Large intestine (tissue), 12 donors: ENCODE measurements at places on chromosomes 4 and X. TPM values are rescaled to one million over a fixed set of nuclear protein-coding genes. Genes with fewer than 3 reads are reported as not detected.
A peak's percentile ranks its signal among the peaks of the same experiment; 100 is the strongest.

WDR17 gene
- polyA plus RNA-seq: 3.2 TPM

DNA sequence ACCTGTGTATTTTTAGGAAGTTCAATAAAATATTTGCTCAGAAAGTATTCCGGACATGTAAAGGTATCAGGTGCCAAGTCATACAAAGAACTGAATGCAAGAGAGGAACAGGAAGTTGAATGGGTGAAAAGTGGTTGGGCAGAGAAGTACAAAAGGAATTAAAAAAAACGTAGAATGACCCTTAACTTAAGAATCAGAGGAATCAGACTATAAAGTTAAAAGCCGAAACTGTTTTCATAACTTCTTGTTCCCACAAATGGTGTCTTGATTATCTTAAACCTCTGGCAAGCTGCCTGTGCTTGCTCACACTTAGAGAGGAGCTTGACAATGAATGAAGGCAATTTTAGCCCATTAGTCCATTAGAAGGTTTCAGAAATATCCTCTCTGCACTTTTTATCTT is 81.6 kb upstream of the HHIP start:
- H3K36me3 ChIP-seq: no peaks in the 10 kb centered on the region
- H3K27me3 ChIP-seq: no peaks in the 10 kb centered on the region
- no peak for DNase-seq
- no peak overlapping the region for H3K27ac ChIP-seq
- no peaks in the 10 kb centered on the region for H3K4me1 ChIP-seq

GRCh38 chr4:40280586-40280985 is 54.5 kb upstream of the CHRNA9 start:
- H3K4me1 ChIP-seq: no peaks in the 10 kb centered on the region
- DNase-seq: no peak
- H3K27me3 ChIP-seq: no peaks in the 10 kb centered on the region
- H3K4me3 ChIP-seq: no peak overlapping the region
- H3K27ac ChIP-seq: no peak overlapping the region

NPY1R gene
- 4.4 TPM for polyA plus RNA-seq

- H3K4me3 ChIP-seq: no peak overlapping the region
- DNase-seq: no peak
- no peak overlapping the region for H3K27ac ChIP-seq
These were observed 1.2 kb upstream of the NEUROG2 start for GRCh38 chr4:112517067-112517634.

GRCh38 chr4:37793562-37793961 is 32.9 kb upstream of the PGM2 start:
- no peaks in the 10 kb centered on the region for H3K27me3 ChIP-seq
- H3K4me1 ChIP-seq: no peaks in the 10 kb centered on the region
- H3K4me3 ChIP-seq: no peak overlapping the region

- H3K27ac ChIP-seq: peak overlapping the region; percentile 54
- H3K4me3 ChIP-seq: no peak overlapping the region
- no peaks in the 10 kb centered on the region for H3K27me3 ChIP-seq
- peaks cover 23% of the 10 kb centered on the region for H3K4me1 ChIP-seq
- H3K36me3 ChIP-seq: no peaks in the 10 kb centered on the region
- peak; percentile 73 for DNase-seq
These were observed 34.3 kb downstream of the IRF2 start for GRCh38 chr4:184439856-184440594.

DGAT2L6 gene
- polyA plus RNA-seq: not detected

DNA sequence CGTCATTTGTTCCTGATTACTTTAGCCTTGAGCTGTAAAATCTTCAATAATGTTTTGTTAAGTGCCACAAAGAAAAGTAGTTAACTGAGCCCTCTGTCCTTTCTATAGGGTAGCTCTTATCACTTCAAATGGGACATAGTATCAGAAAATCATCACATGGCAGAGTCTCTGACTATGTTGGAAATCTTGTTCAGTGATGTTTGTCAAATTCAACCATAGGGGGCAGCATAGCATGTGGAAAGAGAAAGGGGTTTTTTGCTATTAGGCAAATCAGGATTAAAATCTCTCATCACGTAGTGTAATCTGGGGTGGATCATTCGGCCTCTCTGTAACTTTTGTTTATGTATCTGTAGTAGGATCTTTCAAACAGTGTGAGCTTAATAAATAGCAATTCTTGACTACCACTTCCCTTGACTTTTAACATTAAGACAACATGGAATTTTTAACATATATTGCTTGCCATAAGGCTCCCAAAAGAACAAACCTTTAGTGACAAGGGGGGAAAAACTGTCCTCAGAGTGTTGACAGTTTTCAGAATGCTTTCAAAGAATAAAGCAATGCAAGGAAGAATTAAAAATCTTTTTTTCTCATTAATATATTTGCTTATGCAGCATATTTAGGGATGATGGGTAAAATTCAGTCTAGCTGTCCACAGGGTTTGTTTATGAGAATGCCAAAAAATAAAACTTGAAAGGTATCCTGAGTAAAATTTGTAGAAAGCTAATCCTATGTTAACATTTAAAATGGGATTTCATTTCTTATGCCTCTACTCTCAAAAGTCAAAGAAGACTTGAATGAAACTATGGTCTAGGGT is 127.2 kb downstream of the FBXW7 start:
- no peaks in the 10 kb centered on the region for H3K4me1 ChIP-seq
- DNase-seq: no peak
- no peak overlapping the region for H3K4me3 ChIP-seq
- H3K36me3 ChIP-seq: peaks cover 4% of the 10 kb centered on the region
- no peaks in the 10 kb centered on the region for H3K27me3 ChIP-seq

RHOXF2B gene
- 0.07 TPM for polyA plus RNA-seq

- DNase-seq: no peak
- no peaks in the 10 kb centered on the region for H3K27me3 ChIP-seq
- H3K4me1 ChIP-seq: no peaks in the 10 kb centered on the region
- H3K27ac ChIP-seq: no peak overlapping the region
These were observed 558.3 kb upstream of the GRIA3 start for GRCh38 chrX:122625821-122626220.

DNA sequence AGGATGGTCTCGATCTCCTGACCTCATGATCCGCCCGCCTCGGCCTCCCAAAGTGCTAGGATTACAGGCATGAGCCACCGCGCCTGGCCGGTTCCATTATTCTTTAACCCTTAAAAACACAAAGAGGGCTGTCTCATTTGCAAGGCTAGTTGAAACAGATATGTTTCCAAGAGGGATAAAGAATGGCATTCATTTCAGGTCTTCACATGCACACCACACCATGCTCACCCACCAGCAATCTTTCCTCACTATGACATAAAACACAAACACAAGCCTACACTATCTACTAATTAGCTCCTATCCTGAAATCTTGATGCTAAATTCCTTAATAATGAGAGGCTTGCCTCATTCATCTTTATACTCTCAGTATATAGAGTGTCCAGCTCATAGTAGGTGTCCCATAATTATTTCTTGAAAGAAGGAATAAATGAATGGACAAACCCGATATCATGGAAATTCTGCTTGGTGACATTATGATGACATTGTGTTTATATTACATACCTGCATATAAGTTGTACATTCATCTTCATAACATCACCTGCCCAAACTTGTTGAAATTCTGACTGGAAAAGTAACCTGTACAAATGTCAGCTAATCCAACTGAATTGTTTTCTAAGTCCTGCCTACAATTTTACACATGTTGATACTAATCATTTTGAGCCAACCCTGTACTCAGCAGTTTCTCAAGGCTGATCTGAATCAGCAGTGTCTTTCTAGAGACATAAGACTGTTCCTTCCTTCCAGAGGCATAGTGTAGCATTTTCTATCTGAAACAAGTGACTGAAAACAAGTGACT is 408.5 kb downstream of the KLHL13 start:
- H3K36me3 ChIP-seq: no peaks in the 10 kb centered on the region
- H3K27ac ChIP-seq: no peak overlapping the region
- DNase-seq: no peak
- H3K4me3 ChIP-seq: no peak overlapping the region
- H3K4me1 ChIP-seq: peaks cover 3% of the 10 kb centered on the region

ODAM gene
- polyA plus RNA-seq: 2.5 TPM

GRCh38 chrX:42900947-42901346 is 123.0 kb upstream of the PPP1R2C start:
- H3K36me3 ChIP-seq: no peaks in the 10 kb centered on the region
- no peak overlapping the region for H3K27ac ChIP-seq
- no peak for DNase-seq
- H3K4me1 ChIP-seq: no peaks in the 10 kb centered on the region
- H3K4me3 ChIP-seq: no peak overlapping the region
- H3K27me3 ChIP-seq: no peaks in the 10 kb centered on the region

GRCh38 chr4:36187723-36188333 is 56.5 kb downstream of the ARAP2 start:
- H3K36me3 ChIP-seq: peaks cover 9% of the 10 kb centered on the region
- no peak overlapping the region for H3K27ac ChIP-seq
- DNase-seq: no peak
- H3K27me3 ChIP-seq: no peaks in the 10 kb centered on the region

GRCh38 chr4:185576962-185577950 is 41.9 kb upstream of the PDLIM3 start:
- H3K4me3 ChIP-seq: no peak overlapping the region
- H3K4me1 ChIP-seq: no peaks in the 10 kb centered on the region
- H3K27ac ChIP-seq: peak overlapping the region; percentile 8
- no peaks in the 10 kb centered on the region for H3K27me3 ChIP-seq

MAMLD1 gene
- polyA plus RNA-seq: 3.8 TPM

TMEM31 gene
- polyA plus RNA-seq: 0.43 TPM

TMEM271 gene
- 0.58 TPM for polyA plus RNA-seq

DNA sequence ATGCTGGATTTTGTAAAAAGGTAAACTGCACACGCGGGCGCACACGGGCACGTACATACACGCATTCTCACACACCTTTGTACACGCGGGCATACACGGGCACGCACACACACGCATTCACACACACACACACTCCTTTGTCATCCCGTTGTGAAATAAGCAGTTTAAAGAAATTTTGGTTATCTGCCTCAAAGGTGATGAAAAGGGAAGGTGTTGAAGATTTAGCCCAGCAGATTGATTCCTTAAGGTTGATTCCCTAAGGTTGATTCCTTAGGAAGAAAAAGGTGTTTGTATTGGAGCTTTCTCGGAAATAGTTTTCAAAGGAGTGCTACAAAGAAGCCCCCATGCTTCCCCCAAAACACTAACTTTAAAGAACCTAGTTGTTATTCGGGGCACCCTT is 693 bp downstream of the ATP10D start:
- peak overlapping the region; percentile 88 for H3K27ac ChIP-seq
- H3K4me1 ChIP-seq: no peaks in the 10 kb centered on the region
- no peak for DNase-seq
- no peaks in the 10 kb centered on the region for H3K27me3 ChIP-seq

GRCh38 chr4:81116566-81116965 is 86.1 kb downstream of the BMP3 start:
- no peaks in the 10 kb centered on the region for H3K36me3 ChIP-seq
- H3K27me3 ChIP-seq: no peaks in the 10 kb centered on the region
- H3K4me1 ChIP-seq: no peaks in the 10 kb centered on the region
- H3K4me3 ChIP-seq: no peak overlapping the region

DNA sequence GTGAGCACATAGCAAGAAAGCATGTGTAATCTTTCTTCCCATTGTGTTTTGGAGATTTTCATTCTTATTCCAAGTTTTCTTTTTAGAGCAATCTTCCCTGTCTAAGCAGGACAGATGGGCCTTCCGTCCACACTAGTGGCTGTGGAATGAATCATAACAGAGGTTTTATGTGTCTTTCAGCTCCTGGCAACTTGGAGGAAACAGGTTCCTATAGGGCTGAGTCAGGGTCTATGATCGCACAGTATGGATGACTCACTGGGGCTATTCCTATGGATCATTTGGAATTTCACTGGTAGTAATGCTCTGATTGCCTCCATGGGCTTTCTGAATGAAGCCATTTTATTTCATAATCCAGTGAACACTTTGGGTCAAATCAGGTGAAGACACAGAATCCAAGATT is 51.8 kb upstream of the CBLL2 start:
- no peaks in the 10 kb centered on the region for H3K27me3 ChIP-seq
- no peak overlapping the region for H3K27ac ChIP-seq
- no peak for DNase-seq
- no peaks in the 10 kb centered on the region for H3K4me1 ChIP-seq

LIMCH1 gene
- polyA plus RNA-seq: 18.6 TPM

DNA sequence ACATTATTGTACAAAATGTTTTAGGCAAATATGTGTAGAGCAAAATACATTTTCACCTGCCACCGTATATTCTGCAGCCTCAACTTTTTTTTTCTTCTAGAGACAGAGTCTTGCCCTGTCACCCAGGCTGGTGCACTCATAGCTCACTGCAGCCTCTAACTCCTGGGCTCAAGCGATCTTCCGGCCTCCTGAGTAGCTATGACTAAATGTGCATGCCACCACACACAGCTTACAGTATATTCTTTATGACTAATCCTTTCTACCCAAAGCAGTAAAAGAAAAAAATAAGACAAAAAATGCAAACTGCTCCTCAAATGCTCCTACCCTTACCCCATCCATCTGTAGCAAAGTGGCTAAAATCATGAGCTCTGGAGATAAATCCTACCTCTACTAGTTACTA is 426.3 kb downstream of the KCNIP4 start:
- H3K4me1 ChIP-seq: no peaks in the 10 kb centered on the region
- no peak overlapping the region for H3K27ac ChIP-seq

MAGED2 gene
- polyA plus RNA-seq: 322 TPM

STAP1 gene
- 0.52 TPM for polyA plus RNA-seq

DNA sequence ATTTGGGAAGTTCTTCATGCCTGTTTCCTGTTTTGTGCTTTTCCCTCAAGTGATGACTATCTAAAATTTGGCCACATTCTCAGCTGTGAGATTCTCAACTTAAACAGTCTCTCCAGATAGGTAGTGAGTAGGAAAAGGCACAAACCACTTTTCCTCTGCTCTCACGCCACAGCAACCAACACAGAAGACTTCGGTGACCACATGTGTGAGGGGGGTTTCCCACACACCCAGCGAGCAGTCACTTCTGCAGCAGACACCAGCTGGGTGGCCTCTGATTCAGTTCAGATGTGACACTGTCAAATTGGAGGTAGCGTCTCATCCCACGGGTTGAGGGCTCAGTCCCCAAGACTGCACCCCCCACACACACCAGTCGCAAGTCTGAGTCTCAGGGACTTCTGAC is 25.1 kb upstream of the CLDN34 start:
- H3K27ac ChIP-seq: no peak overlapping the region
- DNase-seq: no peak
- H3K36me3 ChIP-seq: peaks cover 8% of the 10 kb centered on the region
- no peak overlapping the region for H3K4me3 ChIP-seq

GRCh38 chr4:40607221-40607620 is 22.4 kb downstream of the RBM47 start:
- H3K4me1 ChIP-seq: no peaks in the 10 kb centered on the region
- no peak overlapping the region for H3K4me3 ChIP-seq
- H3K27ac ChIP-seq: no peak overlapping the region
- H3K36me3 ChIP-seq: no peaks in the 10 kb centered on the region
- no peaks in the 10 kb centered on the region for H3K27me3 ChIP-seq

- no peaks in the 10 kb centered on the region for H3K36me3 ChIP-seq
- H3K27me3 ChIP-seq: no peaks in the 10 kb centered on the region
- DNase-seq: no peak
- no peak overlapping the region for H3K27ac ChIP-seq
- H3K4me1 ChIP-seq: no peaks in the 10 kb centered on the region
- no peak overlapping the region for H3K4me3 ChIP-seq
These were observed 144.6 kb downstream of the SOX3 start for GRCh38 chrX:140360284-140360683.

BMPR1B gene
- 1.2 TPM for polyA plus RNA-seq

RS1 gene
- polyA plus RNA-seq: 0.03 TPM

GRCh38 chr4:42671431-42672194 is 14.7 kb upstream of the ATP8A1 start:
- no peak overlapping the region for H3K4me3 ChIP-seq
- DNase-seq: peak; percentile 6
- peaks cover 2% of the 10 kb centered on the region for H3K27me3 ChIP-seq
- no peaks in the 10 kb centered on the region for H3K4me1 ChIP-seq
- H3K36me3 ChIP-seq: no peaks in the 10 kb centered on the region

CHRDL1 gene
- 6.7 TPM for polyA plus RNA-seq
